ENCODE measurements at places on chromosomes 1 and 21. TPM values are rescaled to one million over a fixed set of nuclear protein-coding genes. Genes with fewer than 3 reads are reported as not detected.
A peak's percentile ranks its signal among the peaks of the same experiment; 100 is the strongest.

Gene CGN
- 0.35 TPM for polyA plus RNA-seq

Gene VCAM1
- polyA plus RNA-seq = 19.3 TPM

Gene HAO2
- 0.21 TPM for polyA plus RNA-seq

GRCh38 chr1:26225033-26225831 lies 8.8 kb upstream of the CEP85 start:
- peak; percentile 58 for DNase-seq

- no peak for DNase-seq
Observed at GRCh38 chr1:14790982-14791381, 192.5 kb downstream of the KAZN start.

DNA sequence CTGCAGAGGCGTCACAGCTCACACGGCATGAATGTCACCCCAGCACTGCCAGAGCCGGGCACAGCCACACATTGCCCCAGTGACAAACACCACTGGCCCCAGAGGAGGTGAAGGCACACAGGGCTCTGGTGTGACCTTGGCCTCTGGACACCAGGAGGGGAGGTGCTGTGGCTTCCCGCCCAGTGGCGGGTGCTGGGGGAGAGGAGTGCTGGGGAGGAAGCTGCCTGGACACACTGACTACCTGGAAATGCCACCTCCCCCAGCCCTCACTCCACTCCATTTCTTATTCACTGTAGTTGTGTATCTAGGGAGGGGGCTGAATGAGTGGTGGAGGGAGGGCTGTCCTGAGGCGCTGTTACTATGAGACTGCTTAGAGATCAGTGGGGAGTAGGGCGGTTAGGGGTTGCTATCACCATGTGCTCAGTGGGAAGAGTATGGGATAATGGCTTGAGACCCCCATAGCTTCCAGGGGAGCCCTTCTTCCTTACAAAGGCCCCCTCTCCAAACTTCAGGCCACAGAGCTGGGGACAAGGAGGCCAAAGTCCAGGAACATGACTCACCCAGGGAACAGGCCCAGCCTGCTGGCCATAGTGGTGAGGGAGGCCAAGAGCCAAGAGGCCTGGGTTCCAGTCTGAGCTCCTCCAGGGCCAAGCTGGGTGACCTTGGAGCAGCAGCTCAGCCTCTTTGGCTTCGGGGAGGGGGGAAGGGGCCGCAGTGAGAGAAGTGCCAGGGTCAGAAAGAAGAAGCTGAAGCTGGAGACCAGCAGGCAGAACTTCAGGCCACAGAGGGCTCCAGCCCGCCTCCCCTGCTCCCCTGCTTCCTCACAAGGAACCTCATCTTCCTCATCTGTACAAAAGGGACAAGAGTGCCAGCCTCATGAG lies 40.1 kb downstream of the AHDC1 start:
- peak; percentile 45 for DNase-seq

DNA sequence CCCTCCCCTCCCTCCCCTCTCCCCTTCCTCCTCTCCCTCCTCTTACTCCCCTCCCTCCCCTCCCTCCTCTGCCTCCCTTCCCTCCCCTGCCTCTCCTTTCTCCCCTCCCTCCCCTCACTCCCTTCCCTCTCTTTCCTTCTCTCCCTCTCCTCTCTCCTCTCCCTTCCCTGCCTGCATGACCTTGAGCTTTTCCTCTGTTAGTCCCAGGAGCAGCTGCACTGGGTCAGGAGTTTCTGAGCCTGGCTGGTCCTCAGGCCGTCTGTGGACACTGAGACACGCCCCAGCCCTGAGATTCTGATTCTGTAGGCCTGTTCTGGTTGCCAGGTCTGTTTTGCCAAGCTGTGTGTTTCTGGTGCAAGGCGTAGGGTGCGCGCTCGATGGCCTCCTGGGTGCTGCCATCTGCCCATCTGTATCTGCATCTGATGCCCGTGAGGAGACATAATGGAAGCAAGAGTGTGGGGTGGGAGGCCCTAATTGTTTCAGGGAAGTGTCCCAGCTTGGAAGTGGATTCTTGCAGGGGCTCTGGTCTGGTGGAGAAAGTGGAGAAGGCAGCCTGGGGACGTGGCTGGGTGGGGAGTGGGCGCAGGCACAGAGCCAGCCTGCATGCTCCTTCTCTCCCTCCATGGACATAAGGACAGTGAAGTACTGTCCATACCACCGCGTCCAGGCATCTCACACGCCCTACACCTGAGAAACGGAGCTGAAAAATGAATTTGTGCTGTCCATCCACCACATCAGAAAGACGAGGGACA lies 97.2 kb downstream of the WDR4 start:
- peak; percentile 63 for DNase-seq

- DNase-seq = no peak
Observed at GRCh38 chr1:152018537-152018936, 18.3 kb downstream of the S100A11 start.

DNA sequence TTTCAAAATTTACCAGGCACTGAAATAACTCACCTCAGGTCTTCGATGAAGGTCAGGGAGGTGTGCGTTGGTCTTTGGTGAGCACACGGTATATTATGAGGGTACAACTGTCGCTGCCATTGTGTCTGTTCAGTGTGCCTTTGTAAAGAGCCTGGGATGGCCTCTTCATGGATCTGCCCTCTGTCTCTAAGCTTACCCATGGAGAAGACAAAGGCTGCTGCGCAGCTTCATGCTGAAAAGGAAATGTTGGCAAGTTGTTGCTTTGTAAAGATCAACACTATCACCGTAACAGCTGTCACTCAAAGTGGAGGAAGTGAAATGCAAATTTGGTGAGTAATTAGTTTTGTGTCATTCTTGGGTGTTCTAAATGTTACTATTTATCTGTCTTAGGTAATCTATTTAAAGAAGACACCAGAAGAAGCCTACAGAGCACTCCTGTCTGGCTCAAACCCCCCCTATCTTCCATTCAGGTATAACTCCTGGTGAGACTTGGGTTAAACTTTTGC lies 71.6 kb downstream of the CDC14A start:
- no peak for DNase-seq

DNA sequence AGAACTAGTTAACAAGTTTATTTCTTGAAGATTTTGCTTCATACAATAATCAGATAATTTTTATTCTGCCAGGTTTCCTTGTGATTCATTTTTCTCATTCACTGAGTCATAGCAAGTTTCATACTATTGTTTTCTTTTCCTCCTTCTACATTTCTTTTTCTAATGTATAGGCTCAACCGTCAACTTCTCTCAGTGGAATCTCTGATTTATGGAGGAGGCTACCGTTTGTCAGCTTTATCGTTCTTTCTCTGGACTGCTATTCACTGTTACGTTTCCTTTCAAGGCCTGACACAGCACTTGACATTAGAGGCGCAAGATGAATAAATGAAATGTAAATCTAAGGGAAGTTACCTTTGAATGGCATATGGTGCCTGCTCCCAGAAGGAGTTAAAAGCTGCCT lies 284.3 kb upstream of the NR5A2 start:
- peak; percentile 16 for DNase-seq

DNA sequence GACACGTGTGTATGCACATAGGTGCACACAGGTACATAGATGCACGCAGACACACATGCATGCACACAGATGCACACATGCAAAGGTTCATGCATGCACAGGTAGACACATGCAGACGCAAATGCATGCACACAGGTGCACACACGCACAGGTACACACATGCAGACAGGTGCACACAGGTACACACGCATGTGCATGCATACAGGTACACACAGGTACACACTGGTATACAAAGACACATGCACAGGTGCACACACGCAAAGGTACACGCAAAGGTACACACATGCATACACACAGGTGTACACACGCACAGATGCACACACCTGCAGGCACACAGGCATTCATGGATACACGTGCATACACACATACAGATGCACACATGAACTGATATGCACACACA lies 8.8 kb downstream of the NOC2L start:
- DNase-seq = no peak

DNA sequence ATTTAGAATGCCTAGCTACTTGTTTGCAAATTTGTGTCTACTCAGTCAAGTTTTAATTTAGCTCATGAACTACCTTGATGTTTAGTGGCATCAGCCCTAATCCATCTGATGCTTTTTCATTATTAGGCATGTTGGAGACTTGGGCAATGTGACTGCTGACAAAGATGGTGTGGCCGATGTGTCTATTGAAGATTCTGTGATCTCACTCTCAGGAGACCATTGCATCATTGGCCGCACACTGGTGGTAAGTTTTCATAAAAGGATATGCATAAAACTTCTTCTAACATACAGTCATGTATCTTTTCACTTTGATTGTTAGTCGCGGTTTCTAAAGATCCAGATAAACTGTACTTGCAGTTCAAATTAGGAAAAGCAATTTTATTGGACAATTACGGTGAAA lies 7.6 kb downstream of the SOD1 start:
- DNase-seq = no peak

- DNase-seq = peak; percentile 83
Observed at GRCh38 chr21:18252256-18252655, 7.6 kb downstream of the CHODL start.

DNA sequence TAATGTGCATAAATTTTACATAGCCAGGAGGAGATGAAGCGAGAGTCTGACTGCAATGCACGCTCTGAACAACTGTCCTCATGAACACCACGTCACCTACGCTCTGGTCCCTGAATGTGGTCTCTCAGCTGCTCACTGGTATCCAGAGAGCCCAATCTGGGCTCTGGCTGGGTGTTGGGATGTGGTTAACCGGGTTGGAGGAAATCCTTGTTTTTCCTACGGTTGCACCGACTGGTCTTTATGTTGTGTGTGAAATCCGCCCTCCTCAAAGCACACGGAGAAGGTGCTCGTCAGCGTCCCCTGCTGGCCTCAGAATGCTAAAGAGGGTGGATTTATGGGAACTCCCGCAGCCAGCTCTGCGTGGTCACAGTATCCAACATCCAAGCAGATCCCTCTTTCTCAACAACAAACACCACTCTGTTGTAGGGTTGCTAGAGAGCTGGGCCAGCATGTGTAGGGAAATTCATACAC lies 51.8 kb upstream of the FAM89A start:
- no peak for DNase-seq

- no peak for DNase-seq
Observed at GRCh38 chr1:232667094-232667777, 37.3 kb upstream of the SIPA1L2 start.
